ENCODE measurements at places on chromosomes 16 and 17. TPM values are rescaled to one million over a fixed set of nuclear protein-coding genes. Genes with fewer than 3 reads are reported as not detected.

Gene DOC2B
- polyA plus RNA-seq: 4.5 TPM

GRCh38 chr17:65407017-65407416, 154.4 kb downstream of the AXIN2 start:
- peak; percentile 5 for DNase-seq

Gene KRTAP9-4
- polyA plus RNA-seq: not detected

Gene PIK3R6
- polyA plus RNA-seq: 4.3 TPM

DNA sequence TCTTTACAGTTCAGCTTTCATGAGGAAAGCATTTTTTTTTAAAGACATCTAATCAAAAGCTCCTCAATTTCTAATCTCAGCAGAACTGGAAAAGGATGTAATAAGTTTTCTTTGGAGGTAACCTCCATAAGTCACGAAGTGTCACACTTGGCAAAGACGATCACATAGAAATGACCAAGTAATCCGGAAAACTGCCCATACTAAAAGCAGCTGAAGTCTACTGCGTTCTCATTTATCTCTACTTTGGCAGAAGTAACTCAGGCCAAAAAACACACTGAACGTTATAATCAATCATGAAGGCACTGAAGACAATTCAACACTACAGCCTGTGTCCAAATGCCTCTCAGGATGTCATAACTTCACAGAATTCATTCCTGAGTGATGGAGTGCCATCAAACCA, 39.8 kb downstream of the ERN1 start:
- no peak for DNase-seq

All from forelimb muscle (tissue), 1 donor.